ENCODE measurements at places on chromosomes 7 and 10.

- no peak for DNase-seq
Observed at GRCh38 chr10:99660662-99661376, 1.5 kb downstream of the ENTPD7 start.

DNA sequence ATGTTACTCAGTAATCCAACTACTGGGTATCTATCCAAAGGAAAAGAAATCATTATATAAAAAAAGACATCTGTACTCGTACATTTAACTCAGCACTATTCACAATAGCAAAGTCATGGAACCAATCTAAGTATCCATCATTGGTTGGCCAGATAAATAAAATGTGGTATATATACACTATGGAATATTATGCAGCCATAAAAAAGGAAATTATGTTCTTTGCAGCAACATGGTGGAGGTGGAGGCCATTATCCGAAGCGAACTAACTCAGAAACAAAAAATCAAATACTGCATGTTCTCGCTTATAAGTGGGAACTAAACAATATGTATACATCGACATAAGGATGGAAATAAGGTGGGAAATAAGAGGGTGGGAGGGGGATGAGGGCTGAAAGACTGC lies 56.2 kb upstream of the ANTXRL start:
- no peak for DNase-seq

DNA sequence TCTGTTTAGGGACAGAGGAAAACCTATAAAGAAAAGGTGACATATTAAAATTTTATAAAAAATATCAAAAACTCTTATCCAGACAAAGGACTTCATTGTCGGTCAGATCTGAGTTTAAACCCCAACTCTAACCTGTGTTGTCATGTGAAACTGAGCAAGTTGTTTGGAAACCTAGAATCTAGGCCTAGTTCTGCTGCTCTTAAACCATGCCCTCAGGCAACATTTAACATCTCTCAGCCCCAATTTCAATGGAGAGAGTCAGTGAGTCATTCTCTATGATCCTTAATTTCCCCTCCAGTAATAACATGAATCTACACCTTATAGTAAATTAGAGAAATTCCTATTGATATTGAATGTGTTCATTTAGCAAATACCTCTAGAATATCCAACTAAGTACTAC lies 192.3 kb downstream of the IMMP2L start:
- no peak for DNase-seq

- no peak for DNase-seq
Observed at GRCh38 chr7:138538997-138539644, 79.1 kb downstream of the TRIM24 start.

DNA sequence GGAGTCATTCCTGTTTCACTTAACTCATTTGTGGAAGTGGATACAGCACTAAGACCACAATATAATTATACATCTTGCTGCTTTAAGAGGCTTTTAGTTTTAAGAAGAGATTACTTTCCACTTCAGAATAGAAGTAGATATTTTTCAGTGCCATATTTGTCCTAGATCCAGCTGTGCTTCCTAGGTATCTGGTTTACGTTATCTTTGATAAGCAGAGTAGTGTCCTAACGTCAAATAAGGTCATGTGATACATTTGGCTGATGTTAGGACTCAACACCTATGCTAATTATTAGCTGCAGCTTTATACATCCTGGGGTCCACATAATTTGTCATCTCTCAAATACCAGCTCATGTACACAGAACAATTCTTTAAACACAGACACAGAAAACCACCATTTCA lies 196.2 kb upstream of the SMIM30 start:
- DNase-seq = no peak

GRCh38 chr10:32930036-32930435 lies 28.0 kb downstream of the ITGB1 start:
- DNase-seq = no peak

- DNase-seq = no peak
Observed at GRCh38 chr10:131212763-131213325, 98.7 kb downstream of the TCERG1L start.

DNA sequence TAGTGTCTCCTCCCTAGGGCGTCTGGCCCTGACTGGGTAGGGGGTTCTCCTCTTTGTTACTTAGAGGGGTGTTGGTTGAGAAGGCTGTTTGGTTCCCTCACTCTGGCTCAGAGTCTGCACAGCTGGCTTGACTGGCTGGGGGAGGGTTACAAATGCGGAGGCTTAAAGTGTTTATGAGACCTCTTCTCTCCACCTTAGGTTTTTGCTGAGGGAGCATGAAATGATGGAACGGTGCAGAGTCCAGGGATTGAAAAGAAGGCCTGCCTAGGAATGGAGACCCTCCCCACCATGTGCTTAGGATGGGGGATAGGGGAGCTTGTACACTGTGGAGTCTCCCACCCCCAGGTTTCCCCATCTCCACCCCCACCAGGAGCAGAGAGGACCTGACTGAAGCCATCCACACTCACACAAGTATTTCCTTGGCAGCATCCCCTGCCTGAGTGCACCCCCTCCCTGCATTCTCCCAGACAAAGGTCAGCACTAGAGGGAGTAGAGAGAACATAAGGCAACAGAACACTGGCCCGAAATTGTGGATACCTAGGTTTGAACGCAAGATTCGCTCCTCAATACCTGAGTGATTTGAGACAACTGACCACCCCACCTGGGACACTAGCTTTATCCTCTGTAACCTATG lies 1.7 kb upstream of the LDB1 start:
- DNase-seq = no peak

DNA sequence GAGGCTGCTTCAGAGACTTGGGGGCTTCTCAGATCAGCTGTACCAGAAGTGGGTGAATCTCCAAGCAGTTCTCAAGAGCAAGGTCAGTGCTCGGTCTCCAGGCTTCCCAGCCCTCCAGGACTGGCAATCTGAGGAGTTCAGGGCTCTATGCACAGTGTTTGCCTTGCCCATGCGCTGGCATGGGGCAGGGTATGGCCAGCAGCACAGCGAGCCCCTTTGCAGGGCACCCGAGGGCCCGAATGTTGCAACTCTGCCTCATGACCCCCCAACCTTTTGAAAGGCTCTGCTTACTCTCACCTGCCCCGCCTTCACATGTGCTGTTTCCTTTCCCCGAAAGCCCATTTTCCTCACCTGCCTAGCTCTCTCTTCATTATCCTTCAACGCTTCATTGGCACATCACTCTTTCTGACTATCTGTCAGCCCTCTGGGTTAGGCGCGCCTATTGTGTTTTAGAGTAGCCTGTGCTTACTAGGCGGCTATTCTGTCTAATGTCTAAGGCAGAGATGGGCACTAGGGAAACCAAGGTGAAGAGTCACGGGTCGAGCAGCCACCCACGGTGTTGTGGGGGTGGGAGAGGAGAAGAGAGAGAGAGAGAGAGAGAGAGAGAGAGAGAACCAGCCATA lies 83.6 kb downstream of the WDFY4 start:
- no peak for DNase-seq
